ENCODE measurements at places on chromosomes 3 and 15.

- no peak for DNase-seq
Observed at GRCh38 chr3:6220447-6220846, 640.5 kb upstream of the GRM7 start.

DNA sequence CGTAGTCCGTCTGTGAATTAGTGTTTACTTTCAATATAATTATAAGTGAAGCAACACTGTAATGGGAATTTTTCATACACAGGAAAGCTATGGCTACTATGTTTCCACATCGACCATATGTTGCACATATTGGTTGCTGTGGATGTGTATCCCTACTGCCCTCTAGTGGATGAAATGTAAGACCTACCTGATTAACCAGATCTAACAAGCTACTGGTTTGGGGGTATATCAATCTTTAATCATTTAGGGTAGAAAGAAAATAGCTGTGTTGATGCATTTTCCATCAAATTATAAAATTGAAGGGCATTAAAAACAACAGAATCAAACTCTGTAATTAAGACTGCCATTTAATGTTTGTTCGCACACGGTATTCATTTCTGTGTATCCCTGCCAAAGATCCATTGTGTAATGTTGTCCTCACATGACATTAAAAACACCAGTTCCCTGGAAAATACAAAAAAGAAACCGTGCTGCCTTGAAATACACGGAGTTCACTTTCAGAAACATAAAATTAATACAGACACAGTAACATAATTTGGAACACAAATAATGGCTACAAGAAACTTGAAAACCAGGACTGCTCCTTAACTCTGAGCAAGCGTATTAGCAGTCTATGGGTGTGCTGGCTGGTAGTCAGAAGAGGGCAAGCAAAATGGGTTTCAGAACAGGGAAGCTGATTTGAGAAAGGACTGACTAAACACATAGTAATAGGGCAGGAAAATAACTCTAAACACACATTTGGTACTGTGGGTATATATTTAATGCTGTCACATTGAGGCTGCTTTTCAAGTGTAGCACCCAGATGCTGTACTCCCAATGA, 125.1 kb downstream of the TIGIT start:
- DNase-seq = no peak

DNA sequence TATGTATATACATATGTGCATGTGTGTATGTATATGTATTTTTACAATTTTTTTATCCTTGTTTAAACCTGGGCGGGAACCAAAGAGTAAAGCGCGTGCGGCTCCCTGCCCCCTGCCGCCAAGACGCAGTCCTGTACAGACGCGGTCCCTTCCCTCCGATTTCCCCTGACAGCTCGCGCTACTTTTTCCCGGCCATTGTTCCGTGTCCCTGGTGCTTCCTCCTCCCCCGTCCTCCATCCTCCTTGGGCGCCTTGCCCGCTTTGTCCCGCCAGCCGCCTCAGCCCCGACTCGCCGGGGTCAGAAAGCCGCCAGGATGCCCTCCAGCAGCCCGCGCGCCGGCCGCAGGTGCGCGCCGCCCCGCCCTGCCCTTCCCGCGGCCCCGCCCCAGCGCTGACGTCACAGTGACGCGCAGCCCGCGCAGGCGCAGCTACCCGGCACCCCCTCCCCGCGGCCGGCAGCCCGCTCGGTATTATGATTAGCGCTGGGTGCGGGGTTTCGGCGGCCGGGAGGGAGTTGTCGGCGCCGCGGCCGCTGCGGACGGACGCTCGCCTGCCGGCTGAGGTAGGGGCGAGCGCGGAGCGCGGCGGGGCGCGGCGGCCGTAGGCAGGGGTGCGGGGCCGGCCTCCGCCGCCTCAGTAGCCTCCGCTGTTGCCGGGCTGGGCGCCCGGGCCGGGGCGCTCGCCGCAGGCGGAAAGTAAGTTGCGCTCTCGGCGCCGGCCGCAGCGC, at the start of gene SNRK:
TSS of gene SNRK (plus strand) at position 426 of the 726 bp plus-strand sequence. CDS start 16,664 bp downstream, outside the sequence.
- DNase-seq = peak; percentile 95

DNA sequence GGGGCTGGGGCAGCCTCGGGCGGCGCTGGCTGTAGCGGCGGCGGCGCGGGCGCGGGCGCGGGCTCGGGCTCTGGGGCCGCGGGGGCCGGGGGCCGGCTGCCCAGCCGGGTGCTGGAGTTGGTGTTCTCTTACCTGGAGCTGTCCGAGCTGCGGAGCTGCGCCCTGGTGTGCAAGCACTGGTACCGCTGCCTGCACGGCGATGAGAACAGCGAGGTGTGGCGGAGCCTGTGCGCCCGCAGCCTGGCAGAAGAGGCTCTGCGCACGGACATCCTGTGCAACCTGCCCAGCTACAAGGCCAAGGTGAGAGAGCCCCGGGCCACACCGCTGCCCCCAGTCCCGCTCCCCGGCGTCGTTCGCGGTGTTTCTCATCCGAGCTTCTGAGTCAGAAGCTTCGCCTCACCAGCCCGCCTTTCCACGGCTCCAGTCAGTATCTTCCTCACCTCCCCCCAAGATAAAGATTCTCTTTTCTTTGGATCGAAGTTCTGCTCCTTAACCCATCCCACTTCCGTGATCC, 600 bp downstream of the FBXO45 start:
- DNase-seq = peak; percentile 29

GRCh38 chr3:66303491-66303901, 82.7 kb downstream of the SLC25A26 start:
- peak; percentile 35 for DNase-seq

- no peak for DNase-seq
Observed at GRCh38 chr3:120460862-120461261, 10.1 kb upstream of the FSTL1 start.

DNA sequence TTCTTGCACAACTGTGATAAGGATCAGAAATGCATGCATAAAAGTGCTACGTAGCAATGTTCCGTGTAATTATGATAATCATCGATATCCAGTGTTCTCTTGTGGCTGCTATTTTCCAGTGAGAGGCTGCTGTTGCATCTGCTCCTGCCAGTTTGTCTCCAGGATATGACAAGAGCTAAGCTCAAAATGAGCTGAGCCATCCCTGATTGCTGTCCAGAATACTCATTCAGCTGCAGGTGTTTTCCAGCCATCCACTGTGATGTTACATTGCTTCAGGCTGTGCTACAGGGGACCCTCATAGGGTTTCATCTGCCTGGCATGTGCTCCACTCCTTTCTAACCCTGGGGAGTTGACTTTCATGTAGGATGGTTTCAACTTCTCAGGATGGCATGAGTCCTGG, 976.0 kb downstream of the ROBO1 start:
- no peak for DNase-seq

DNA sequence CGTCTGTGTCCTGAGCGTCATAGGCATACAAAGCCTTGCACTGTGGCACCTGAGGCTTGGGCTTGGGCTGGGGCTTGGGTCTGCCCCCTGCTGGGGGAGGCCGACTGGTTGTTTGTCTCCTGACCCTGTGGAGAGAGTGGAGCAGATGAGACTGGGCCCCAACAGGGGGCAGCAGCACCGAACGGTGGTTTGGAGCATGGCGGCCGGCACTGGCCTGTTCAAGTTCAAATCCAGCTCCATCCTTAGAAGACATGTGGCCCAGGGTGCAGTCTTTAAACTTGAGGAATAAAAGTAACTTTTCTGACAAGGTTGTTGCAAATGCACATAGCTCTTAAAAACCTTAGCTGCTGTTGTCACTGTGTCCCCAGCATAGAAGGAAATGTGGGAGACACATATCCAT, 33.3 kb downstream of the CCNB2 start:
- DNase-seq = peak; percentile 49

GRCh38 chr15:58551084-58551763, 119.4 kb downstream of the LIPC start:
- DNase-seq = no peak

GRCh38 chr15:86483936-86484335, 404.3 kb downstream of the AGBL1 start:
- no peak for DNase-seq

- no peak for DNase-seq
Observed at GRCh38 chr3:79103307-79103706, 664.5 kb downstream of the ROBO1 start.

- no peak for DNase-seq
Observed at GRCh38 chr3:20078194-20078714, 38.0 kb downstream of the KAT2B start.

GRCh38 chr15:50098545-50098944, 20.5 kb downstream of the ATP8B4 start:
- DNase-seq = no peak

DNA sequence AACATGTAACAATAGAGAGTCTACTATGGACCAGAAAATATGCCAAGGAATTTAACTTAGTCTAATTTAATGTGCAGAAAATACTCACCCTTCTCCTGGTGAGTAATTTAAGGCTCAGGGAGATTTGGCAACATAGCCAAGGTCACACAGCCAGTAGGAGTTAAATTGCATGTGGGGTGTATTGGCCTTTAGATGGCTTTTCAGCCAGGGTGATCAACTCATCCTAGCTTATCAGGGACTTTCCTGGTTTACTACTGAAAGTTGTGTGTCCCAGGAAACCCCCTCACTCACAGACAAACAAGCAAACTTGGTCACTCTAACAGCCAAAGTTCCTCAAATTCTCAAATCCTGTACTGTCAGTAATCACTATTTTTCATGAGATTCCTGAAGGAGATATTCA, 2.6 kb upstream of the SLC9A9 start:
- no peak for DNase-seq

GRCh38 chr3:163347944-163348343, 1730.4 kb downstream of the SI start:
- no peak for DNase-seq

GRCh38 chr15:96293441-96293840, 37.1 kb upstream of the NR2F2 start:
- DNase-seq = no peak

DNA sequence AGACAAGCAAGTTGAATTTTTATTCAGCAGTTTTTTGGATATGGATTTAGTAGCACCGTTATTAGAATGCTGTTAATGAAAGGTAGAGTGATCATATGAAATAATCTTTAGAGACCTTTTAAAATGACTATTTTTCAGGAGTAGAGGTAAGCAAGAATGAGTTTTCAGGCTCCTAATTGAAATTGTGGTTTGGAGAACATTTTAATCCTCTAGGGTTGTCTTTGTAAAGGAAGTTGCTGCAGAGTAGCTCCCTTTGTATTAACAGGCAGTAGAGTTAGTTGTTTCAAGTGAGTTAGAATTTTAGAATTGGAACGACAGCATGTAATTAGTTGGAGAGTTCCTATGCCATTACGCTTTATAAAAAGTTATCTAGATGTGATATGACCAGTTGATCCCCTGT, 27.2 kb upstream of the EDEM1 start:
- no peak for DNase-seq

- DNase-seq = no peak
Observed at GRCh38 chr3:57147071-57147470, 18.1 kb downstream of the IL17RD start.

DNA sequence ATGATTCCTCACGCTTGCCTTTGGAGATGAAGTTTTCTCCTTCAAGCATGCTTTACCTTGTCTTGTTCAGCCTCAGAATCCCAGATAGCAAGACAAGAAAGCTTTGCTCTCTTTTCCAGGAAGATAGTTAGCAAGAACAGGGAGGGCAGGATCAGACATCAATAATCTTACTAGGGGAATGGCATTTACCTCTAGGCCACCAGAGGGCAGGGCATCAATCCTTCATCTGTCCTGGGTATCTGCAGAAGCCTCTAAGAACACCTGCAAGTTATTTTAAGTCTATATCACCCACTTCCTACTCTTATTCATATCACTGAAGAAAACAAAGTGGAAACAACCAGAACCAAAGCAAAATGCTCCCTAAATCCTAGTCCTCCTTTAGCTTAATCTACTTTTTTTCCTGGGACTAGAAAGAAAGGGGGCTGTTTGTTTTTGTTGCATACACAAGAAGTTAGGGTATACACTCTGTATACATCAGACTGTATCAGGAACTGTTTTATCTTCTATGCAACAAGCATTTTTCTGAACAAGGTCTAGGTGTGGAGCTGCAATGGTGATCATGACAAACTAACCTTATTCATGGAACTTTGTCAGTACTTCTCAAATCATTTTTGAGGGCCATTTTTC, 862.5 kb downstream of the CADM2 start:
- no peak for DNase-seq

- no peak for DNase-seq
Observed at GRCh38 chr3:169022457-169022856, 641.1 kb downstream of the MECOM start.

DNA sequence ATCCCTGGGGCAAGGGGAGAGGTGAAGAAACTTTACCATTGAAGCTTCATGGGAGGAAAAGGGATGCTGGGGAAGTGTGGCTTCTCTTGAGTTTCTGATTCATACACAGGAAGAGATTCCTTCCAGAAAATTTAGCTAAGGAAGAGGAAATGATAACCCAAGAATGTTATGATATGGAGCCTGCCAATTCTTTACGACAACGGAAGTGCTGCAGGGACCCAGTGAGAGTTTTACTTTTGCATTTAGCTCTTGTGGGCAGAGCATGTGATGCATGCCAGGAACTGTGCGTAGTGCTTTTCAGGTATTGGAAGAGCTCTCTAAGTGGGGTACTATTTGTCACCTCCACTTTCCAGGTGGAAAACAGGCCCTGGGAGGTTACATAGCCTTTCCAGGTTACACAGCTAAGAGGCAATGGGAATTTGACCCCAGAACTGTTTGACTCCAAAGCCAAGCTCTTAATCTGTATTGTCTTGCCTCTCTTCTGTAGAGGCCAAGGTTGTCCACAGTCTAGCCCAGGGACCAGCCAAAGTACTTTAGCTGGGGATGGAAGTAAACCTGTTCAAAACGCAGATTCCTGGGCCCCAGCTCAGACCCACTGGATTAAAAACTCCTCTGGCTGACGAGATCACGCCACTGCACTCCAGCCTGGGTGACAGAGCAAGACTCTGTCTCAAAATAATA, 23.0 kb downstream of the CMTM7 start:
- DNase-seq = no peak

GRCh38 chr15:78708713-78709260, 67.8 kb upstream of the CHRNB4 start:
- no peak for DNase-seq

DNA sequence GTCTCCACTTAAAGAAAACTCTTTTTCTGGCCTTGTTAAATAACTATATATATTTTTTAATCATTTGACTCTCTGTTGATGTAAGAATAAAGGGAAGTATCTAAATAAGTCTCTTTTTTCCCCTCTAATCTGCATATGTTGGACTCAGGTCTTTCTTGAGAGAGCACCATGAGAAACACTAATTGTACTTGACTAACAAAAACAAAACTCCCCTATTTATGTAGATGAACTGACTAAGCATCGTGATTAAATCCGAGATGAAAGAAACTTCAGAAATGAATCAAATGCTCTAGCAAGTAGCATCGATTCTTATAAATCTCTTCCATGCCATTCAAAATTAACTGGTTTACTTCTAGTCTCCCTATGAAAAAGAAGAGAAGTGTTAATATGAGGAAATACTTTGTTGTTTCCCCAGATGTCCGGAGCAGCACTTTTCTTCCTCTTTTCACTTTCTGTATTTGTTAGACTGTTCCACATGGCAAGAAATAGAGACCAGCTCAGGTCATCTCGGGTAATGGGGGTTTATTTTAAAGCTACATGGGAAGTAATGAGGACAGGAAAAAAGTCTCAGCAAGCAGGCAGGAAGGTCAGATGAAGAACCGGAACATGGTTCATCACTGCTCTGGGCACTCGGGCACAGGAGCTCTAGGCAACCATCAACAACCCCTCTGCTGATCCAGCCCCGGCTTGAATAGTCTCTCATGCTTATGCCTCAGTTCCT, 288.3 kb downstream of the CNTN6 start:
- no peak for DNase-seq

Data from activated T-cell treated with anti-CD3 and anti-CD28 coated beads, Interleukin-2, amount 50 U/mL, for 4 hours (primary cell).